ENCODE measurements at places on chromosomes 12 and 14. TPM values are rescaled to one million over a fixed set of nuclear protein-coding genes. Genes with fewer than 3 reads are reported as not detected.
A peak's percentile ranks its signal among the peaks of the same experiment; 100 is the strongest.

The ZC2HC1C gene
- 8.9 TPM for total RNA-seq

DNA sequence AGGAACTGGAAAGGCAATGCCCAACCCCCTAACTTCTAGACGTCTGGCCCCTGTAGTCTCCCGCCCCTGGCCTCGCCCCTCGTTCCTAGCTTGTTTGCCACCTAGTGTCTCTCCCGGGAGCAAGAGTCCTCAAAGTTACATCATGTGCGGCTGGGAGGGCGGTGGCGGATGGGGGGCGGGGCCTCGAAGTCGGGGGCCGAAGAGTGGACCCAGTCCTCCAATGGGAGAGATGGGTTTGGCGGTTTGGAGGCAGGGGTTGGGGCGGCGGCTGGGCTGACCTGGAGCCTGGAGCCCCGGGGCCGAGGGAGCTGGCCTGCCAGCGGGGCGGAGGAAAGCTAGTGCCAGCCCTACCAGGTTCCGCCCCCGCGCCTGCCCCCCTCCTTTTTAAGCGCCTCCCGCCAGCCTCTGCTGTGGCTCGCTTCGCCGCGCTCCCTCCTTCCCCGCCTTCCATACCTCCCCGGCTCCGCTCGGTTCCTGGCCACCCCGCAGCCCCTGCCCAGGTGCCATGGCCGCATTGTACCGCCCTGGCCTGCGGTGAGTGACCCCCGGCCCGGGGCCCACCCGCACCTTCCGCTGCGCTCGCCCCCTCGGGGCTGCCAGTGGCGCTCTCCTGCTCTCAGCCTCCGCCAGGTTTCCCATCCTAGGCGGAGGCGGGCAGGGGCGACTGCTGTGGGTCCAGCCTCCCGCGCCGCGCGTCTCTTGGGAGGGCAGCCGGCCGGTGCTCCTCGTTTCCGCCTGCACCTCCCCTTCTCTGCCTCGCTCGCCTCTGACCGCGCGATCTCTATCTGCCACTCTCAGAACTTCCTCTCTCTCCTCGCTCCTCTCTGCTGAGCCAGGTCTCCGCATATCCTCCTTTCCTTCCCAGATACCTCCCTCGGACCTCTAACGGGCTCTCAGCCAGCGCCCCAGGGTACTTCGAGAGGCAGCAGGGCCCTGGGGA lies at the start of gene PCK2:
PCK2 (plus strand) TSS at position 411 of the 940 bp plus-strand sequence; CDS start at position 506, 95 bp downstream.
- DNase-seq = peak; percentile 97

- no peak for DNase-seq
These were observed 19.7 kb downstream of the SSH1 start for GRCh38 chr12:108837680-108838079.

DNA sequence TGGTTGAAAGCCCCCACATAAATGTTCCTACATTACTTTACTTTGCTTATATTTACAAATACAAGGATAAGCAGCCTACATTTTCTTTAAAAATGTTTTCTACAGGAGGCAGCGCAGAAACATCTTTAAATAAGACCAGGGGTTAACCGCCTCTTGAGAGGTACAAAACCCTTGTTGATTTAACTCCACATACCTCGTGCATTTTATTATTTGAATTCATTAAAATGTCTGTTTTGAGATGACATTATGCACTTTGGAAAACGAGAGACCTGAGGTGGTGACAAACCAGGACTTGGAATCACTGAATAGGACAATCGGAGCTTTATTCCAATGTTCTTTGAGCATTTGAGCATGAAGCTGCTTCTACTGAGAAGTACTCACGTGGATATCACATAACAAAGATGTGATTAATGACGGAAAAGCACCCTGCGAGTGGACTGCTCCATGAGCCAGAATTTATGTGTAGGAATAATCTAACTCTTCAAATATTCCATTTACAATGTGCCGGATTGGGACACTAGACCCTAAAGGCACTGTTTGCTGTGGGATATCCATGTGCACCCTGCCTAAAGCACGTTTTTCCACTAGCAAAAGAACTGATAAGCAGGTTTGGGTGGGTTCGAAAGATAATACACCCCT lies 746 bp upstream of the DUSP16 start:
- no peak for DNase-seq

The CISTR gene
- total RNA-seq = 4.0 TPM

DNA sequence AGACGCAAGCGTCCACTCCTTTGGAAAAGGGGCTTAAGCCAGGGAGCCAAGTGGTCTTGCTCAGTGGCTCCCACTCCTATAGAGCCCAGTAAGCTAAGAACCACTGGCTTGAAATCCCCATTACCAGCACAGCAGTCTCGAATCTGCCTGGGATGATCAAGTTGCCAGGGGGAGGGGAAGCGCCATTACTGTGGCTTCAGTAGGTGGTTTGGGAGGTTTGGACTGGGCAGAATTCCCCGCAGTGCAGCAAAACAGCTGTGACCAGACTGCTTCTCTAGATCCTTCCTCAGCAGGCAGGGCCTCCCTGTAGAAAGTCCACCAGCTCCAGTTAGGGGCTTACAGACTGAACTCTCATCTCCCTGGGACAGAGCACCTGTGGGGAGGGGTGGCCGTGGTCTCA lies 115.4 kb downstream of the TMEM117 start:
- DNase-seq = no peak

DNA sequence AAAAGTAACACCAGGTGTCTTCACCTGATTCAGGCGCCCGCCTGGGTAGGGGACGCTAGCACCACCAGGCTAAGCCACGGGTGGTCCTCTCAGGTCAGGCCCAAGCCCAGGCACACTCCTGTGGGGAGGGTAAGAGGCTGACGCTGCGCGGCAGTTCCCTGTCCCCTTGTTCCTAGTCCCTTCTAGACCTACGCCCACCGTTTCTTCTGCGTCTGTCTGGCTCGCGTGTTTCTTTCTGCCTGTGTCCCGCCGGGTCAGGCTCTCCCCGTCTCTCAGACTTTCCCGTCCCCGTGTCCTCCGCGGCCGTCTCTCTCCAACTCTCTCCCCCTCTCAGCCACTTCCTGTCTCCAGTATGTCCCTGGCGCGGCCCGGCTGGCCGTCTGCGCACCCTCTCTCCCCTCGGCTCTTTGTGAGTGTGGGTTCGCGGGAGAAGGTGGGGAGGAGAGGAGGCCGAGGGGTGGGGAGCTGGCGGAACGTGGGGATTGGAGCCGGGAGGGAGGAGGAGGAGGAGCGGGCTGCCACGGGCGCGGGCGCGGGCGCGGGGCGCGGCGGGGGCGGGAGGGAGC lies 3.1 kb upstream of the TNS2 start:
- peak; percentile 93 for DNase-seq

The GLS2 gene
- 0.42 TPM for total RNA-seq

The KRR1 gene
- 31.9 TPM for total RNA-seq

DNA sequence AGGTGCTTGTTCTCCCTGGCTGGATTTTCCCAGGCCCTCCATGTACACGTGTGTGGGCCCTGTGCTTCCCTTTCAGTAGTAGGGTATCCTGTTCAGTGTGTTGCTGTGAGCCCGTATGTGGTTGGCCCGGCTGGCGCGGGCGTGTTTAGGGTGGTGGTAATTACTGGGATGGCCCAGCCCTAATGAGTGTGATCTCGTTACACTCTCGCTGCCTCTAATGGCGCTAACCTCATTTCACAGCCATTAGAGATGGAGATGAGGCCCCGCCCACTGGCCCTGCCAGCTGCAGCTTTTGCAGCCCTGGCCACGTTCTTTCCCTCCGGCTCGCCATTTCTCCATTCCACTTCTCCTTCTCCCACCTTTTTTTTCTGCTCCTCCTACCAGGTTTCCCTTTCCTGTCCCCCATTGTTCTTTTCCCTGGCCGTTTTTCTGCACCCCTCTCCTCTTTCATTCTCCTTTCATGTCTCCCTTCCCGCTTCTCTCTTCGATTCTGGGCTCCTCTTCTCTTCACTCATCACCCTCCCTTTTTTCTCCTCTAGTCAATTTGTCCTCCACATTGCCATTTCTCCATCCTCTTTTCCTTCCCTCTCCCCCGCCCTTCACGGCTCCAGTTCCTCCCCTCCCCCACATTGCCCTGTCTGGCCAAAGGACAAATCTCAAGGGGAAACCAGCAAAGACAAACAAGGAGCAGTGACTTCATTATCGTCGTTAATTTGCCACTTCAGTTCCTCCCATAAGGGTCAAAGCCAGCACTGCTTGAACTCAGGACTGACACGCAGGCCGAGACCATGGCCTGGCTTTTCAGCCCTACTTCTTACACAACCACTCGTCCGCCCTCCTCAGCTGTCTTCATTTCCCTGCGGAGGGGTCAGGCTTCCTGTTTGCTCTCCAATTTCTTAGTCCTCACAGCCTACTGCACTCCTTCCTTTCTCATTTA lies 6.8 kb downstream of the ZFHX2 start:
- peak; percentile 82 for DNase-seq
